ENCODE measurements at places on chromosomes 11 and 22.
A peak's percentile ranks its signal among the peaks of the same experiment; 100 is the strongest.

GRCh38 chr22:38316364-38317121, 690 bp downstream of the CSNK1E start:
- DNase-seq: peak; percentile 81

DNA sequence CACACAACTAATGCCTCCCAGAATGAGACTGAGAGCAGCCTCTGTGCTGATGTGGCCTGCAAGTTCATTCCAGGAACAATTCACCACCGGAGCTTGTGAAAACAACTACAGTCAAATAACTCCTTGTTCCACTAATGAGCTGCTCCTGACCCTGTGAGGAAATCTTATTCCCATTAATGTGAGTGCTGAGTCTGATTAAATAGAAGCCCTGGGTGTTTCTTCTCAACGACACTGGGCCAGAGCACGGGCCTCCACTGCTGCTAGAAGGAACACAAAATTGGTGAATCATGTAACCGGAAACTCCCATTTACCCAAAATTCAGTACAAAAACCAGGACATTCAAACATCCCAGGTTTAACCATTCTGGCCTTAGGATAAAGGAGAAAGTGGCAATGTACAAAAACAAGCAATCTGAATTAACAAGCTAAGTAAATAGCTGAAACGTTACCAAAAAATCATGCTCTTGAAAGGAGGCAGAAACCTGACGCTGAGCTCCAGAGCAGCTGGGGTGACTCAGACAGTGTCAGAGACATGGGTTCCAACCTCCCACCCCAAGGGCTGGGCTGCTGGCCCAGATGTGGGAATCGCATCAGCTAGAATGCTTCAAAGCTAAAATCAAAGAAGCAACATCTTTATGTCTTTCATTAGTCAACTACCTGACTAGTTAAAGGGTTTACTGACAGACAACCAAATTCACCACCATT, 26.7 kb downstream of the SERGEF start:
- DNase-seq: no peak

DNA sequence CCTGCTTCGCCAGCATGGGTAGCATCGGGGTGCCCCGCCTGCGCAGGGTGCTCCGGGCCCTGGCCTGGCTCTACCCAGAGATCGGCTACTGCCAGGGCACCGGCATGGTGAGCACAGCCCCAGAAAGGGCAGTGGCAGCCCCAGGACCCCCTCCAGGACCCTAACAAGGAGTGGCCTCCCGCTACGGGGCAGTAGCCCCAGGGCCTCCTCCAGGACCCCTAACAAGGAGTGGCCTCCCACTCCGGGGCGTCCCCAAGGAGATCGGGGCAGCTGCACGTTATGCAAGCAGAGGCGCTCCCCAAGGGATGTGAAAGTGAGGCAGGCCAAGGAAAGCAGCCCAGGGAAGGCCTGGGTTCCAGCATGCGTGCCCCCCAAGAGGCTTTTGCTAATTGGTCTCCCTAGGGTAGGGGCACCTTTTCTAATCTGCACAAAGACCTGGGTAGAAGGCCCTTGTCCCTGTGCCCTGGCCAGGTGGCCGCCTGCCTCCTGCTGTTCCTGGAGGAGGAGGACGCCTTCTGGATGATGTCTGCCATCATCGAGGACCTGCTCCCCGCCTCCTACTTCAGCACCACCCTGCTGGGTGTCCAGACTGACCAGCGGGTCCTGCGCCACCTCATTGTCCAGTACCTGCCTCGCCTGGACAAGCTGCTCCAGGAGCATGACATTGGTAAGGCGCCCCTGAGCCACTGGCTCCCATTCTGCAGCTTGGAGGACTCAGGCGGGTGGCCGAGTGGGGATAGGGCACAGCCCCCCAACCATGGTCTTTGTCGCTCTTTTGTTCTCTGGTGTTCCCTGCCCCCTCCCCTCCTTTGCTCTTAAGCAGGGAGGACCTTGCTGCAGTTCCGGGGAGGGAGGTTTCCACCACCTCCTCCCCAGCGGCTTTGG, 35.0 kb downstream of the SGSM3 start:
- no peak for DNase-seq

DNA sequence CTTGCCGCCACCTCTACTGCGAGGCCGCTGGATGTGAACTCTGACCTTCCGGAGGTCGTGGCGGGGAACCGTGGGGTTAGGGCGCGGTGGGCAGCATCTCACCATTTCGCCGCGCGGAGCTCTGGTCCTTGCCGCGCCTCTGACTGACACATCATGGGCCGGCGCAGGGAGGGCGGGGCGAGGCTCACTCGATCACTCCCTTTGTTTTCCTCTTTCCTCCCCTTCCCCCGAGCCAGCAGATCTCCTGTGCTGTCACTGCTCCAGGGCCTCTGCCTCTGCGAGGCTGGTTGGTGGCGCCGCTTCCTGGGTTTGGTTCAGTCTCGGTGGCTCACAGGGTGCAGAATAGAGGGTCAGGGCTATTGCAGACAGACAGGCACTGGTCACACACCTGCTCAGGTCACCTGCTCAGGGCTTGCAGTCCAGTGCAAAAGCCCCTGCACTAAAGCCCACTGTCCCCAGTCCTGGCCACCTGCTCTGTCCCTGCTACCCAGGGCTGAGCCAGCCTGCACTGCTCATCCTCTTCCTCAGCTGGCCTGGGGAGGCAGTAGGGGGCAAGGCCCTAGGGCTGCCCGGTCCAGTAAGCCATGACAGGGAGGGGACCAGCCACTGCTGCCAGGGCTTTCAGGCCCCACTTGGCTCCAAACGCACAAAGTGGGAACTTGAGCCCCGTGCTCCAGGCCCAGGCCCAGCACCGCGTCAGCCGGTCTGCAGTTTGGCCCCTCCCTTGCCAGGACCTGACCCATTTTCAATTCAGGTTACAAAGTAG, 36.2 kb downstream of the PISD start:
- peak; percentile 87 for DNase-seq

DNA sequence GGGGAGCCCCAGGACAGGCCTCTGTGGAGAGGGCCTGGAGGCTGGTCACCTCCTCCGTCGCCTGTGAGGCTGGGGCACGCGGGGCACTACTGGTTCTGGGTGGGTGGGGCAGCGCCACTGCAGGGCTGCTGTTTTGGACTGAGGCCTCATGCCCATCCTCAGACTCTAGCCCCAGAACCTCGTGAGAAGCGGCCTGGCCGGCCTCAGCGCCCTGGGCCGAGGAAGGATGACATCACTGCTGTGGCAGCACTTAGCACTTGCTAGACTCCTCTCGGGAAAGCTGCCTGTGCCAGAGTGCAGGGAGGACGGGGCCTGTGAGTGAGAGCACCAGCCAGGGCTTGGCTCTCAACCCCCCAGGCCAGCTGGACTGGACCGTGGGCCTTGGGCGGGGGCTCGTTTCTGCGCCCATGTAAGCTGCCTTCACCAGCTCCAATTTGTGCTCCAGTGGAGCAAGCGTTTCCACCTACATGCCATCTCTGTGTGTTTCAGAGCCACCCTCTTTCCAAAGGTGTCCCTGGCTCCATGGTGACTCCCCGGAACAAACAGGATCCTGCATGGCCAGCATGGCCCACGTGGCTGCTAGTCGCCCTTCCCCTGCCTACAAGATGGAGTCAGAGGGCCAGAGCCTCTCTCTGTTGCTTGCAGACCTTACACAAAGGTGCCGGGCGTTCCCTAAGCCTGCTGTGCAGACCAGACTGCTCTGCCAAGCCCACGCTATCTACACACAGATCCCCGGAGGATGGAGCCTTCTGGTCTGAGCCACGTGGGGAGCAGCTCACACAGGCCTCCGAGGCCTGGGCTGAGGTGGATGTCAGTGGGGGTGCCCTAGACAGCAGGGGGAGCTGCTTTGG, 102.9 kb downstream of the CTTN start:
- DNase-seq: no peak

DNA sequence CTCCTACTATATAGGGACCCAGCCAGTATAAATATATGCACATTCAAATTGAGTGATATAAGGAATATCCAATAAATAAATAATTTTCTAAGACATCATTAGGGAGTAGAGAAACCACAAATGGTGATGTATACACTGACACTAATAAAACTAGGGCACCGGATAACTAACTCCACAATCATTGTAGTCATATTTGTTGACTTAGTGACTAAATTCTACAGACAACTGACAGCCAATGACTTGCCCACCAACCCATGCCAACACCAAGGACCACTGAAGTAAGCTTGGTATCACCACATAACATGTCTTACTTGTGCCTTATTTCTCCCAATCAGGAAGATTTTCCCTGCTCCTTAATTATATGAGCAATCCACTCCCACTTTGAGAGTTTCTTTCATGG, 139.6 kb upstream of the TRPC6 start:
- no peak for DNase-seq

DNA sequence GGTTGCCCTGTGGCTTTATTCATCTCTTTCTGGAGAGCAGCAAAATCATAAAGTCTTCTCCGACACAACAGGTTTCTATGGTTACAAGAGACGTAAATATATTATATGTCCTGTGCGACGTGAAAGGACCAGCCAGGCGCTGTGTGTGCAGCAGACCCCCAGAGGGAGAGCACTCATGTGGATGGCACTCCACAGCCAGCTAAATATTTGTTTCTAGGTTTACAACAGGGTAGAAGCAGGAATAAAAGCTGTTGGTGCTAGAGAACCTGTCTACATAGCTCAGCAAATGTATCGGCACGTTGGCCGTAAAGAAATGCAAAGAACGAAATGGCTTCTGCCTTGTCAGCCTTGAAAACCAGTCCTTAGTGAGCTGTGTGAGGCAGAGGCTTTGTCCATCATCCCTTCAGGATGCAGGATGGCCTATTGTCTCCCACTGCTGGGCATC, 133.8 kb upstream of the PITPNB start:
- DNase-seq: peak; percentile 63

DNA sequence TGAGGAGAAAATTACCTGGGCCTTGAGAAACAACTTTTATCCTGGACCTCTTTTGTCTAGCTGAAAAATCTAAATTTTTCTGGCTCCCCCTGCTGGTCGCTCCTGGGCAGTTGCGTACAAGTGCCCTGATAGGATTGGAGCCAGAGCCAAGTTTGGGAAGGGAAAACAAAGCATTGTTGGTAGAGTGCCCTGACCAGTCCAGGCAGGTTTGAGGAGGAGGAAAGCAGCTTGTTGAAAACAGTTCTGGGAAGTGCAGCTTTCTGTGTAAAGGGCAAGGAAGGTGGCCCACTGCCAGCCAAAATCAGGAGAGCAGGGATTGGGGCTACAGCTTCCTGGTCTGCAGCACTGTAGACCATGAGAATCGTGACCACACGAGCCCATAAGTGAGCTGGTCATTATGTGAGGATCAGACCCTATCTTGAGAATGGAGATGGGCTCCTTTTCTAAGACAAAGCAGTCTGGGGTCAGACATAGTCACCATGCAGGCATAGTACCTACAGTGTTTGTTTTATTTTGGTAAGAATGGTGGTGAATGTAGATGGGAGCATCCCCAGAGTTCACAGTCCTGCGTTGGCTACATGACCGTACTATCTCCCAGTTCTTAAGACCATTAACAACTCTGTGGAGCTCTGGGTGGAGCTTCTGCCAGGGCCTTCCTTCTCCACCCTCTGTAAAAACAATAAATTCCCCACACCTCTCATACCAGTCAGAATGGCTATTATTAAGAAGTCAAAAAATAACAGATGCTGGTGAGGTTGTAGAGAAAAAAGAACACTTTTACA, 21.3 kb upstream of the PIK3IP1 start:
- peak; percentile 64 for DNase-seq

DNA sequence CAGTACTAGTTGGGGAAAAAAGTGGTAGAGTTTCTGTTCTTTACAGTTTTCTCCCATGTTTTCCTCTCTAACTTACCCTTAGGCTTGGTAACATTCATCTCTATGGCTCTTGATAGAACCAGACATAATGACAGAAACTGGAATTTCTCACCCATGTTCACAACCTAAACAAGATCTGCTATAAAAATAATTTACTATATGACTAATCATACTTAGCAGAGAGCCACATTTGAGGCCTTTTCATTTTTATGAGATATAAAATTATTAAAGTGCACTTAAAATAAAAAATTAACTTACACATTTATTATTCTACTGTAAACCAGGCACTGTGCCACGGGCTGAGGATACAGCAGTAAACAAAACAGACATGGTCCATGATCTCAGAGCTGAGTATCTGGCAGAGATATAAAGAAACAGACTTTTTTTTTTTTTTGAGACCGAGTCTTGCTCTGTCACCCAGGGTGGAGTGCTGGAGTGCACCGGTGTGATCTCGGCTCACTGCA, 98.1 kb downstream of the GAB2 start:
- no peak for DNase-seq

- no peak for DNase-seq
These were observed 937 bp upstream of the C1QTNF6 start for GRCh38 chr22:37188901-37189466.

DNA sequence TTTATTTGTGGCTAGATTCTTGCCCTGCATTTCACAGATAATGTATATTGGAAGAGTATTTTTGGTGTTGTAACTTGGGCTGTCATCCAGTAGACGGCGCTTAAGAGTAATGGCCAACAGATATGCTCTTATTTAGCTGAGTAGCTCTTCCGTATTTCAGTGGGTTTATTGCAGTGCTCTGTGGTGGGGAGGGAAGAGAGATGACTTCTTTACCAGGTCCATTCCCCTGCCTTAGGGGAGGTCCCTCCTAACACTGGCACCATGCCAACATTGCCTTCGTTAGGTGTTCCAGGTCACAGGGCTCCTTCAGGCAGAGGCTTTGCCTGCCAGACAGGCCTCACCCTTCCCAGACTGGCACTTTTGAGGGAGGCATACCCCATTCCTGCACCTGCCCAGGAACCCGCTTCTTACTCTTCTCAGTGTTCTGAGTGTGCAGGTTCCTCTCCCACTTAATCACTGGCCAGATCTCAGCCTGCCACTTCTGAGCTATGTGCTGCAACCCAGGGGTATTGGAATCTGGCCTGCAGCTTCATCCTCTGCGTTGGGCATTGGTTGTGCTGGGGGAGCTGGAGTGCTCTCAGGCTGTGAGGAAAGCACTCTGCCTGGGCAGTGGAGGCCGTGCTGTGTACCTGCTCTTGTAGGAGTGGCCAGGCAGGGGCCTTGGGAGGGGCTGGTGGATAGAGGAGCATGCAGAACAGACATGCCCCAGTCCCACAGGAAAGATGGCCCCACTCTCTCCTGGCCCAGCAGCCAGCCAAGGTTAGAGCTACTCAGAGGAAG, 29.4 kb upstream of the SLN start:
- no peak for DNase-seq

GRCh38 chr22:32814285-32814860, 12.9 kb downstream of the TIMP3 start:
- DNase-seq: no peak

DNA sequence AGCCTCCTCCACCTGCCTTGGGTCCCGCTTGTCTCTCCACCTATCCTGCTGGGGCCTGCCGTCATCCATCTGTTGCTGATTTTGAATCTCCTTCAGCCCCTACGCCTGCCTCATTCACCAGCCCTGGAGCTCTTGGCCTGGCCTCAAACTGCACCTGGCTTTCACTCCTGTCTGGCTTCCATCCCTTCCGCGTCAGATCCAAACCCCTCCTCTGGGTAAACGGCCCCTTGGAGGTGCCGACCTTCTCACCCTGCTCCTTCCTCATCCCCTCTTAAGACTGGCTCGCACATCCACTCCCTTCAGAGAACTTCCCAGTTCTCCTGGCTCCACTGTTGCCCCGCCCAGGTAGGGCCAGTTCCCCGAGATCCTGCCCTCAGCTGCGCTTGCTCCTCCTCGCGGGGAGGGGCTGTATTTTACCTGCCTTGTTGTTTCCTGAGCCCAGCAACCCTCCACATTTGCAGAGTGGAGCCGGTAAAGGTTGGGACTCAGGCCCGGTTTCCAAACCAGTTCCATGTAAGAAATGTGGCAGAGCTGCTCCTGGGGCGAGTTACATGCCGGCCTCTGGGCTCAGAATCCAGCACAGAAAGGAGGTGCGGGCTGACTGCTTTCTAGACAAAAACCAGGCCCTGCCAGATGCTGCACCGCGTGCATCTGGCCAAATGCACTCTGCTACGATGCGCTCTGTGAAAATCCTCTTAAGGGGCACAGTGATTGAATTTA, 13.9 kb upstream of the SHANK2 start:
- DNase-seq: no peak

GRCh38 chr11:16297332-16297731, 59.0 kb downstream of the SOX6 start:
- peak; percentile 50 for DNase-seq
